Stimulated activated CD4-positive, alpha-beta T cell treated with anti-CD3 and anti-CD28 coated beads, Interleukin-4, amount 100 ng/mL, for 4 hours (primary cell): ENCODE measurements at places on chromosomes 6 and 20.
A peak's percentile ranks its signal among the peaks of the same experiment; 100 is the strongest.

DNA sequence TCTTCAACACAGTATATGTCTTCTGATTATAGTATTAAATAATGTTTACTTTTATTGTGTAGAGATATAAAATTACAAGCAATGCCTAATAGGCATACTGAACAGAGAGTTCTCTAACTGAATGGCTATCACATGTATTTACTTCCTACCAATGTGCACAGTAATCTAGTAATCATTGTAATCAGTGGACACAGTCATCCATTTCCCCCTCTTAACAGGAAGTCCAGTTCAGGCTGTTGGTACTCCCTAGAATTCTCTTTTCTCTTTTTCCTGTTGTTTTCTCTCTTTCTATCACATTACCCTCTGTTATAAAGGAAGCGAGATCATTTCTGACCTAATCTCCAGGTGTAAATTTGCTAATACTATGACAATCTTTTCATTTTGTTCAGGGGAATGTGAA is 172.5 kb downstream of the HTR1B start:
- no peak for DNase-seq

DNA sequence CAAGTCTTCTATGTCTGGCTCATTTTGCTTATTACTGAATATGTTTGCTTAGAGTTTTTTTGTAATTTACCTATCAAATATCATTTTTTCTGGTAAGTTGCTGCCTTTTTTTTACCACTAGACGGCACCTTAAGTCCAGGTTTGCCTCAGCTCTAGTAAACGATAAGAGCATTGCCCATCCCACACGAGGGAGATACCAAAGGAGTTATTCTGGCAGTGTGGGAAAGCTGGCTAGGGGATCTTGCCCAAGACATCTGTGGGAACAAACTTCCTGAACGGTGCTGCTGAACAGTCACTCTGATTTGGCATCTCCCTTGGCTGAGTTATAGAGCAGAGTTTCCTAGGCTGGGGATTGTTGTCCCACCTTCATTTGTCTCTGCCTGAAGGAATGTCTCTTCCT is 306.4 kb downstream of the COL12A1 start:
- no peak for DNase-seq

DNA sequence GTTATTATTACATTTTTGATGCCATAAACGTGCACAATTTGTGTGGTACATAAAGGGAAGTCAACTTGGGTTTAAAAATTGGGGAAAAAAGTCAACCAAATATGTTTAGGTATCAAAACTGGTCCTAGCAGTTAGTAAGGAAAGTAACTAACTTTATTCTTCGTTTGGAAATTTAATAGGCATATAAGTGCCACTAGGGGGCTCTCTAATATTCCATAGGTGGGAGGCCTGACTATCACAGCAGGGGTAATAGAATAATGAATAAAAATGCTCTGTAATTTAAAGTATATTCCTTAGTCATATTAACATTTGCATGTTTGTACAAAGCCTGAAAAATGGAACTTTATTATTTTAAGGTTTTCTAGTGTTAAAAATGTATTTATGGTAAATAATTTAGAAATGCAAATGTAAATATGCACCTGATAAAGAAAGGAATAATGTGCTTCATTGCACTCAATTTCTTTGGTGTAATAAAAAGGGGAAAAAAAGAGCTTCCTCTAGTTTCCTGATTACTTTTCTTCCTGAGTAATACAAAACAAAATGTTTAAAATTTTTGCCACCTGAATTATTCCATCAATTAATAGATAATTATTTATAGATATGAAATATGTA is 125.7 kb upstream of the HDAC2 start:
- no peak for DNase-seq

- no peak for DNase-seq
Measured at GRCh38 chr20:14958626-14959025, 621.2 kb upstream of the FLRT3 start.

GRCh38 chr6:45691426-45691825 is 313.7 kb upstream of the SUPT3H start:
- no peak for DNase-seq

DNA sequence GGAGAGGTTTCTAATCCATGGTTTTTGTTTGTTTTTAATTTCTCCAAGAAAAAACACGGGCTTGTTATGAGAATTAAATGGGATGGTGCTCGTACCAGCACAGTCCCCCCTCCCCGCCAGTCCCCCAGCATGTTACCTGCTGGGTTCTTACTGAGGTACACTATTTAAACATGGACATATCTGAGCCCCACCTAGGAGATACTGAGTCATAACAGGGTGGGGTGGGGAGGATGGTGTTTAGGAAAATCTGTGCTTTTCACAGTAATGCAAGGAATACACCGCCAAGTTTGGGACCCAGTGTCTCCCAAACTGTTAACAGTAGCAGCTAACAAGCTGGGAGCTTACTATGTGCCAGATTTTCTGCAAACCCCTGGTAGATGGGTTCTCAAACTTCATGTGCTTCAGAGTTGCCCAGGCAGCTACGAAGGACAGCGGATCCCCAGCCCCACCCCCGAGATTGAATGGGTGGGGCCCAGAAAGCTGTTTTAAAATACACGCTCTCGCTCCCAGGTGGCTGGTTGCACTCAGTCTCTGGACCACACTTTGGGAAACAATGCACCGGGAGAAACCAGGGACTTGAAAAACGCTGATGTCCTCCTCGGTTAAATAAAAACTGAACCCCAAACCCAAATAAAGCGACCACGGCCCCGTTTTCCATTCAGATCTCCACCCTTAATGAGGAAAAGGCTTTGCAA is 995 bp downstream of the ZFP64 start:
- peak; percentile 27 for DNase-seq

GRCh38 chr20:219290-220115 is 7.6 kb upstream of the DEFB129 start:
- no peak for DNase-seq

DNA sequence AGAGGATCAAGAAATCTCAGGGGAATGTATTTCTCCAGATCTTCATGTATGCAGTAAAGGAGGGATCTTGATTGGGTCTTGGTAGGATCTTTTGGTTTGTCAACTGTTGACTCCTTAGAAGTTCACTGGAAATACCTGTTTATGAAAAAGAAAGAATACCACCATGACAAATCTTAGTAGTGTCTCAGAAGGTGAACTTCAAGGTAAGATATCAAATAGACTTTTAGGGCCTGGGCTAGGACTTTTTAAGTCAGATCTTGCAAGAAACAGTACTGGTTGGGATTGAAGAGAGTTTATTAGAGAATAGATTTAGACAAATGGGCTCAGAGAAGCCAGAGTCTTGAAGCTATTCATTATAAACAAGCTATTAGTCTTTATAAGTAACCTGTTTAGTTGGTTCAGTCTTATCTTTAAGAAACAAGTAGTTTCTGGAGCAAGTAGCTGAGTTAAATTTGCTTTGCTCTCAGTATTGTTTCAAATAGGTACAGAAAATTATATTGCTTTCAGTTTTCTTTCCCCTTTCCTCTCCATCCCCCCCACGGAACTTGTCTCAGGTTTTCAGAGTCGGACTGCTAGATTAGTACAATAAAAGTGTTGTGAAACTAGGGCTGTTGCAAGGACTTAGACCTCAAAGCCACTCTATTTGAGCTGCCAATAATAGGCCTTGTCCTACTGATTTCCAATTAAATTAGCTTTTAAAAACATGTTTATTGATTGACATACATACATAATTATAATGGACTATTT is 529.1 kb upstream of the CITED2 start:
- no peak for DNase-seq

DNA sequence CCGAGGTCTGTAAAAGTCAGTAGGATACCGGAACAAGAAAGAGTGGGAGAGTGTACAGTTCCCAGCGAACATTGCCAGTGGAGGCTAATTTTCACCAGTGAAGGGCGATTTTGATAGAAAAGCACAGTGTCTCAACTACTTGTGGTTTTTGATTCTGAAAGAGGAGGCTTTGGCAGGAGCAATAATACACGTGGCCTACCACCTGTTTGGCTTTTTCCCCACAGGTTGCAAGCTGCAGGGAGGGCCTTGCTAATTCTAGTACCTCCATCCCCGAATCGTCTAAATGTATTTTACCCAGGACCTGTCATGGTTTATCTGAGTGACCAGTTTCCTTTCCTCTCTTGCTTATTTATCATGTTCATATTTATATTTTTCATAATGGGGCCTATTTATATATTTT is 3.3 kb upstream of the EFCAB8 start:
- DNase-seq = no peak

GRCh38 chr6:116229287-116229913 is 24.5 kb downstream of the TSPYL4 start:
- DNase-seq = no peak

GRCh38 chr6:107360476-107360875 is 98.9 kb downstream of the PDSS2 start:
- no peak for DNase-seq

- DNase-seq = no peak
Measured at GRCh38 chr20:57469418-57470211, 55.3 kb downstream of the CTCFL start.

- DNase-seq = no peak
Measured at GRCh38 chr6:100913400-100914276, 32.5 kb upstream of the ASCC3 start.

- no peak for DNase-seq
Measured at GRCh38 chr6:40440053-40440452, 147.1 kb downstream of the LRFN2 start.

- no peak for DNase-seq
Measured at GRCh38 chr6:152130441-152130840, 323.0 kb downstream of the ESR1 start.

- DNase-seq = no peak
Measured at GRCh38 chr6:157478926-157479325, 97.9 kb downstream of the ZDHHC14 start.

DNA sequence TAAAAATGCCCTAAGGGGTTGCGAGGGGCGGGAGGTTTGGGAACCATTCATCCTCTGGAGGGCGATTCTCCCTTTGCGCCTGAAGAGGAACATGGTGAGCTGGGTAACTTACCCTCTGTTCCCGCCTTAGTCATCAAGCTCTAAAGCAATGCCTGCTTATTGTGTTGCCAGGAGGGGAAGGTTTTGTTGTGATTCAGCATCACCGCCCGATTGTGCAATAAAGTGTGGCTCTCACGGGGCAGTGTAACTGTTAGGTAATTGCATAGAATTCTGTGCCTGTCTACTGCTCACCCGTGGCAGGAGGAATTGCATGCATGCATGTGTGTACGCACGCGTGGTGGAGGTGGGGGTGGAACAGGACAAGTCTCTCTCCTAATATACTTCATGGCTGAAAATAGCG is 95.5 kb upstream of the AGPAT4 start:
- no peak for DNase-seq

- no peak for DNase-seq
Measured at GRCh38 chr20:59177266-59178250, 13.9 kb downstream of the ZNF831 start.

DNA sequence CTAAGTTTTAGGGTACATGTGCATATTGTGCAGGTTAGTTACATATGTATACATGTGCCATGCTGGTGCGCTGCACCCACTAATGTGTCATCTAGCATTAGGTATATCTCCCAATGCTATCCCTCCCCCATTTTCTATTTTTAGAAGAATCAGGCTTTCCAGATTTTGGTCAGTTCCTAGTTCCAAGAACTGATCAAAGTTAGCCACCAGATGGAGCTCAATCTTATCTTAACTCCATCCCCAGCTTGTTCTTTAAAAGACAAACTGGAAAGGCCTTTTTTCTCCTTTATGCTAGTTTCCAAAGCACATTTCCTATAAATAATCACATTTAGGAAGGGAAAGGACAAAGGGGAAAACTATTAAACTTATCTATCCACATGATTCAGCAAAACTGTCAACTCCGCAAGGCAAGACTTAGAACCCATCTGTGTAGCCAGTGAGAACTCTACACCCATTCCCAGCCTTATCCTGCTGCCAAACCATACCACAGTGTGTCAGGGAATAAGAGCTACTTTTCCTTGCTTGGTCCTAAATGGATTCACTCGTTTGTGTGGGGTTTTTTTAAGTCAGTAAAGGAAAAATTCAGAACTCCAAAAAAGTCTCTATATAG is 22.8 kb upstream of the KHDC1 start:
- no peak for DNase-seq

DNA sequence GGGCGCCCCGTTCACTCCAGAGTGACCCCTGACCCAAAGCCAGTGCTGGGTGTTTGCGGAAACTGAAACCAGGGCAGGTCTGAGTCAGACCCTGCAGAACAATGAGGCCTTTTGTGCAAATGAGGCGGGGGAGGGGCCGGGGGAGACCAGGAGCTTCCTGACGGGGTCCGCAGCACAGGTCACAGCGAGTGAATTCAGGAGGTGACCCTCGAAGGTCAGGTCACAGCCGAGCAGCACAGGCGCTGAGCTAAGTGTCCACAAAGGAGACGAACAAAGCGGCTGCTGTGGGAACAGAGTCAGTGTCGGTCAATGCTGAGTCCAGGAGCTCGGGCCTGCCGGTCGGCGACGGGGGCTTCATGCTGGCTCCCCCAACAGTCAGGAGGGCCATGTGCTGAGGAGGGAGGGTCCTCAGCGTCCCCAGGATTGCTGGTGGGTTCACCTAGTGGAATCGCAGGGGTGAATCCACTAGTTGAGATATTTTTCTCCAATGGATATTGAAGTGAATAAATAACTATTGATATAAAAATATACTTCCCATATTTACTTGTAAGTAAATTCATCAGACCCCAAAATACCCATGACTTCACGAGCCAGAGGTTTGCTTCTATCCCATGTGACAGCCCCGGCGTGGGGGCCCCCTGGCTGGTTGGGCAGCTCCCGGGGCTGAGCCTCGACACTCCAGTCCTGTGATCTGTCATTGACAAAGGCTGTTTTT is 188.4 kb upstream of the SULF2 start:
- DNase-seq = no peak

GRCh38 chr20:62133864-62134263 is 9.3 kb downstream of the PSMA7 start:
- DNase-seq = no peak

DNA sequence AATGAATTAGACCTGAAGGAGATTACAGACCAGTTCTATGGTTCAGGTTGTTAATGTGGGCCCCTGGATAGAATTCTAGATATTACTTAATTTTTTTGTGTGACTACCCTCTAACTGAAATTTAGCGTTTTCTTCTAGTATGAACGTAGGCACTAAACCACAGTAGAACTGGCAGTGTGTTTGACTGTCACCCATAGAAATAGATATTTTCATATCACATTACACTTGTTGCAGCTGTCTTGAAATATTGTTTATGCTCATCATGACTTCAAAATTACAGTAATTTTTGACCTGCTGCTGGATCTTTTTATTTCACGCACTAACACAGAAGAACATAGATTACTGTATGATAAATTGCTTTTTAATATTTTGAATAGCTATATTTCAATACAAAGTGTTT is 31.6 kb downstream of the E2F3 start:
- DNase-seq = no peak

- no peak for DNase-seq
Measured at GRCh38 chr6:147390909-147391536, 117.5 kb upstream of the SAMD5 start.

DNA sequence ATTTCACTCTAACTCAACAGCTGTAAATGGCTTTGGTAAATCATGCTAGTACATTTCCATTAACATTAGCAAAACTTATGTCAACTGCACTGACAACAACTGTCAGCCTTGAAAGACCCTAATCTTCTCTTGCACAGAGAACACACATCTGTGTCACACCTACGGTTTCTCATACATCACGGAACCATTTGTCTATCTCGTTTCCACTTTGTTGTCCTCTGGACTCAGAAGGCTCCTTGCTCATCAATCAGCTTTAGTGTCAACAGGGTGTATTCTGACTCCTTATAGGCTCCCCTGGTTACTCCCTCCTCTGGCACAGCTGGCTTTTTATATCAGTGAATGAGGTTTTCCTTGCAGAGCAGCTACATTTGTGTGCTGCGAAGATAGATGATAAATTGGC is 49.3 kb downstream of the CD83 start:
- no peak for DNase-seq

- DNase-seq = no peak
Measured at GRCh38 chr6:97963193-97963592, 680.2 kb upstream of the MMS22L start.
